ENCODE measurements at places on chromosomes 4 and X.
A peak's percentile ranks its signal among the peaks of the same experiment; 100 is the strongest.

GRCh38 chr4:99615170-99615820 lies 40.7 kb downstream of the MTTP start:
- peak; percentile 67 for DNase-seq

- peak; percentile 47 for DNase-seq
Measured at GRCh38 chr4:156838761-156839160, 132.8 kb downstream of the PDGFC start.

DNA sequence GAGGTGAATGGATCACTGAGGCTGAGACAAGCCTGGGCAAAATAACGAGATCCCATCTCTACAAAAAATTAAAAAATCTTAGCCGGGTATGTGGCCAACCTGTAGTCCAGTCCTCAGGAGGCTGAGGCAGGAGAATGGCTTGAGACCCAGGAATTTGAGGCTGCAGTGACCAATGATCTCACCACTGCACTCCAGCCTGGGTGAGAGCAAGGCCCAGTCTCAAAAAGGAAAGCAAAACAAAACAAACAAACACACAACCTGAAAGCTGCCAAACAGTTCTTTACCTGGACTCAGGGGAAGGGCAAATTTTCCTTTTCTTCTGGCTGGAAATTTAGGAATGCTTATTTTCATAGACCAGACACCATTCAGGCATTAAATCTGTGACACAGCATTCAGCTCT lies 163.1 kb upstream of the FAT1 start:
- no peak for DNase-seq

DNA sequence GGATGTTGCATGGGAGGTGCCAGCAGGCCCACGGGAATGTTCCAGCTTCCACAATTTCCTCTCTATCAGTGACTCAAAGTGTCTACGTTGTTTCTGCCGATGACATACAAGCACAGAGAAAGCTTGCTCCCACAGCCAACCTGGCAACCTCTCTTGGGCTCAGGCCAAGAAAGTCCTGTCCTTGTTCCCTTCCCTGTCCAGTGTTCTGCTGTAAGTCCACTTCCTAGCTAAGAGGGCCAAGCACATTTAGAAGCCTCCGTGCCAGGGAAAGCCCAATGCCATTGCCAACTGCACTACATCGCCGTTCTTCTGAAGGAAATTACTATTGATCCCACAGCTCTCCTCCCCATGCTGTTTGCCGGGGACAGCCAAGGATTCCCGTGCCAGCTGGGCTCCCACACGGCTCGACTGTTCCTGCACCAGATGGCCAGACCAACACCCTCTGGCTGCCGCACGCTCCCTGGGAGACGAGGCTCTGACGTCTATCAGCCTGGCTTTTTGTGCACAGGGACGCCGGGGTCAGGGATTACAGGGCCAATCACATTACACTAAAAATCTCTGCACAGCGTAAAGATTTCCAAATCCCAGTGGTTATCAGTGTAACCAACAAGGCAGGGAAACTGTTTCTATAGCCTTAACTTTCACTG lies 284.0 kb downstream of the BCOR start:
- DNase-seq: peak; percentile 97

DNA sequence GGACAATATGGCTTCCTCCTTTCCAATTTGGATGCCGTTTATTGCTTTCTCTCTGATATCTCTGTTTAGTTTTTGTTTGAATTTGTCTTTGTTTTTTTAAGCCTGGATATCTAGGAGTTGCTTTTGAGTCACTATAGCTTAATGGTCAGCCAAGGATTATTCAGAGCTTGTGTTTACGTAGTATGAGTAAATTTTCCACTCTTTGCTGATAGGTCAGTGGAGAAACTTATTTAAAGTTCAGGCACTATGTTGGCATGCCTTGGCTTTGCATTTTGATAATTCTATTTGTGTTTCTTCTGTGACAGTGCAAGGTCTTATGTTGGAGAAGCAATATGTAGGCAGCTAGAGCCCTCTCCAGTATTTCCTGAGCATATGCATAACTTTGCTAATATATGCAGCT lies 315.2 kb downstream of the GRID2 start:
- no peak for DNase-seq

DNA sequence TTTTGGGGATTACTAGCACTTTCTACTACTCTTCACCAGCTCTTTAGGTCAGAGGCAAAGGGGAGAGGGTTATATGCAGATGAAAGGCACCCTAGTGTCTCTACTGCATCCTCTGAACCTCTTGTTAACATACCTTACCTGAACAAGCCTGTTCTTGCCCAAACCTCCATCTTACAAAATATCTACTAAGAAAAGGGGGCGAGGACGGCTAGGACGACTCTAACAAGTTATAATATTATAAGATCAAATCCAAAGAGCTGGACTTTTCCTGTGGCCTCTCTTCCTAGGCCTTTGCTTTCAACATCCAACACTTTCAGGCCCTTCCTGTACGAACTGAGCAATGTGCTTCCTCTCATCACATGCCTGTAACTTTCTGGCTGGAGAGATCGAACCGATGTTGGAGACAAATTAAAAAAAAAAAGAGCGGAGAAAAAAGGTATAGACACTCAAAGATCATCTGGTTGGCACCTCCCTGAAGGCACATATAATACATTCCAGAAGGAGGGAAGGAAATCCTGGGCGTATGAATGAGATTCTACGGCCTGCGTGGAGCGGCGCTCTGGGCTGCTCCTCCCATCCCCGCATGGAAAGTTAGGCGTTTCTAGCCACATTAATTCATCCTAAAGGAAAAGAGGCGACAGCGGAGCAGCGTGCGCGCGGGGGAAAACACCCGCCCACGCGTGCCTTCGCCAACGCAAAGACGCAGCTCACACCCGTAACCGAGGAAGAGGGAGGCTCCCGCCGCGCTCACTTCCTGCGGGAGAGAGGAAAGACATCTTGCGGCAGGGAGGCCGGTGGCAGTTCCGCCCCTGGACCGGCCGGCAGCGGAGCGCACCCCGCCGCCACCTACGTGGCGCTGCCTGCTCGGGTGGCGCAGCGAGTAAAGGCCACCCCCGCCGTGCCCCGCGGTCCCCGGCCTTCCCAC lies 808 bp downstream of the PRDM5 start:
- peak; percentile 36 for DNase-seq

DNA sequence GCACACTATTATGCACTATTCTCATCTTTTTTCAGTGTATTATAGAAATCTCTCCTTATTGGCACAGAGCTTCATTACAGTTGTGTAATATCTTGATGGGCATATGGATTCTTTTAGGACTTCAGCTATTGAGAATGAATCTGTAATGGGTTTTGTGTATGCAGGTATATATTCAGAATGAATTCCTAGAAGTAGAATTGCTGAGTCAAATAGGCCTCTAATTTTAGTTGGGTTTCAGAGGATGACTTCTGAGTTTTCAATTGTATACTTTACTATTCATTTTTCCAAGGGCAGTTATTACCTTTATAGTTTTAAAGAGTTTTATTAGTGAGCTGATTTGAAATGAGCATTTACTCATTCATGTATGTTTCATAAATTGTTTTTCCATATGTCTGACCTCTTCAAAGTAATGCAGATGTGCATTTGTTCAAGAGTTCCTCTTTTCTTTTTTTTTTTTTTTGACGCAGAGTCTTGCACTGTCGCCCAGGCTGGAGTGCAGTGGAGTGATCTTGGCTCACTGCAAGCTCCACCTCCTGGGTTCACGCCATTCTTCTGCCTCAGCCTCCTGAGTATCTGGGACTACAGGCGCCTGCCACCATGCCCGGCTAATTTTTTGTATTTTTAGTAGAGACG lies 19.5 kb downstream of the CASP6 start:
- no peak for DNase-seq

- peak; percentile 30 for DNase-seq
Measured at GRCh38 chr4:42501624-42502401, 104.5 kb downstream of the SHISA3 start.

DNA sequence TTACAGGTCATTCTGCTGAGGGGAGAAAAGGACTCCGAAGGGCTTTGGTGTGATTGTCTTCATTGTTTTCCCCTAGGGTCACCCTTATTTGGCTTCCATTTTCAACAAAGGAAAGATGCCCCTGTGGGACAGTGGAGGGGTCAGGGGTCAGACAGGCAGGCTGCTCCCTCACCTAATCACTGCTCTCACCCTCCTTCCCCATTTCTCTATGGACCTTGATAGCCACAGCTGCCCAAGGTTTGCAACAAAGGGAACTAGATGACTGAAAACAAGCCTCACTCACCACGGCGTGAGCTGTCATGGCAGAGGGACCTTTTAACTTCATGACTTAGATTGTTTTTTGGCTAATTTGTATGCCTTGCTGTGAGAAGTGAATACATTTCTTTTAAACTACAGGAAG lies 40.7 kb downstream of the C4orf51 start:
- no peak for DNase-seq

GRCh38 chr4:140152013-140152703 lies 1.8 kb downstream of the MAML3 start:
- DNase-seq: peak; percentile 90

DNA sequence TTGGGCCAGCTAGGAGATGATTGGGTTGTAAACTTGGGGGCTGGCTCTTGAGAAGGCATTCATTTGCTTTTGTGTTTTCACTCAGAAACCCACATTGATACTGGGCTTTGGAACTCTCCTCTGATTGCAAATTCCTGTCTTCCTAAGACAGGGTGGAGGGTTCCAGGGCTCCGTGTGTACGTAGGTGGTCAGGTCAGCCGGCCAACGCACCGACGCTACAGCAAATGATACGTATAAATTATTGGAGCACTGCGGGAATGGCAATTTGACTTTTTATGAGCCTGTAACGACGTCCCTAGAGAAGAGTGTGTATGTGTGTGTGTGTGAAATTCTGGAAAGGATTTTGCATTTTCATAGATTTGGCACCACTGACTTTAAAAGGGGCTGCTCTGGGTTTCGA lies 236.9 kb downstream of the SHOX start:
- DNase-seq: no peak

- no peak for DNase-seq
Measured at GRCh38 chr4:771464-771863, 54.5 kb downstream of the CPLX1 start.

DNA sequence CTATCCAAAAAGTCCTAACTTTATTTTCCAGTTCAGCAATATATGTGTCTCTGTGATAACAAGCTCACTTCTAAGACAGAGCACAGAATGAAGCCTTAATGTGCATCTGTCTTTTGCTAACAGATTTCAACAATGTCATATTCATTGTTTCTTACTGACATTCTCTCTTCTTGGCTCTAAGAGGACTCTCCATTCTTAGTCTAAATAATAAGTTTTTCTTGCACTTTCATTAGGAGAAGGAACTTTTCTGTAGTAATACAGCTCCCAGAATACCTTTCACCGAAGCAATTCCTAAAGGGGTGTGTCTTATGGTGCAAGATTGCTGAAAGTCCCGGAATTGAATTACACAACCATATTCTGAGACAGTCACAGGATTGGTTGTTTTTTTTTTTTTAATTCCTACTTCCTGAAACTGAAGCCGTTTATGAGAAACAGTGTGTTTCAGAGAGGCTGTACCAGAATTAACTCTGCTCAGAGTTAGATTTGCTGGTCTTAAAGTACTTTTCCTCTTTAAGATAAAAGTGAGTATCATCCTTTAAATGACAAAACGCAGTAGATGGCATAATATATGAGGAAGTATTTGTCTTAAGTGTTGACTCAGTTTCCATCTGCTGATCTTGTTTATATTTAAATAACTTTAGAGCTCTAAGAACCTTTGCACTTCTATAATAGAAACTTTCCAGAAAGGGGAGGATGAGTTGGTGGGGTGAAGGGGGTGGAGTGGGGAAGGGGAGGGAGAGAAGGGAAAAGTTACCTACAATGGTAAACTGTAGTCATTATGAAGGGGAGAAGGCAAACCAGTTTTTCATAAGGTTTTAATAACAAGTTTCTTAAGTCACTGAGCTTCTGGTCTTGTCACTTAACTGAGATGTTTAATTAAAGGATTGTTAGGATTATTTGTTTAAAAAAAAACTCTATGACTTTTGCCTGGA lies at the start of gene ALPK1:
Gene ALPK1 (plus strand): TSS at position 421 of the 932 bp plus-strand sequence.
- no peak for DNase-seq

DNA sequence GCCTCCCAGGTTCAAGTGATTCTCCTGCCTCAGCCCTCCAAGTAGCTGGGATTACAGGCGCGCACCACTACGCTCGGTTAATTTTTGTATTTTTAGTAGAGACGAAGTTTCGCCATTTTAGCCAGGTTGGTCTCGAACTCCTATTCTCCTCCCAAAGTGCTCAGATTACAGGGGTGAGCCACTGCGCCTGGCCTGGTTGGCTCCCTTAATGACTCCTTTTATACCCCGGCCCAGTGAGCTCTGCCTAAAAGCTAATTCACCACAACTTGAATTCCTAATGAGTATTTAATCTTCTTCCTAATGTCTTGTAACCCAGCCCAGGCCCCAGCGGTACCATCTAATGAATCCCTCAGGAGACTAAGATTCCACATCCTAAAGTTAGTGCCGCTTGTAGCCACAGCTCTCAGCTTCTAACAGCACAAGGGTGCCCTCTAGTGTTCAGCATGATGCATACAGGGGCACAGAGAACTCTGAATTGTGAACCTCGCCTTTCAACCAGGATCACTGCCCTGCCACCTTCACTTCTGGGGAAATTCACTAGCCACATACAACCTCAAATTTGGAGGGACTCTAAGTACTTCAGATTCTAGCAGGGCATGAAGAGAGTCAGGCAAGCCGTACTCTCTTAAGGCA lies 89.5 kb downstream of the OR13H1 start:
- DNase-seq: peak; percentile 86

DNA sequence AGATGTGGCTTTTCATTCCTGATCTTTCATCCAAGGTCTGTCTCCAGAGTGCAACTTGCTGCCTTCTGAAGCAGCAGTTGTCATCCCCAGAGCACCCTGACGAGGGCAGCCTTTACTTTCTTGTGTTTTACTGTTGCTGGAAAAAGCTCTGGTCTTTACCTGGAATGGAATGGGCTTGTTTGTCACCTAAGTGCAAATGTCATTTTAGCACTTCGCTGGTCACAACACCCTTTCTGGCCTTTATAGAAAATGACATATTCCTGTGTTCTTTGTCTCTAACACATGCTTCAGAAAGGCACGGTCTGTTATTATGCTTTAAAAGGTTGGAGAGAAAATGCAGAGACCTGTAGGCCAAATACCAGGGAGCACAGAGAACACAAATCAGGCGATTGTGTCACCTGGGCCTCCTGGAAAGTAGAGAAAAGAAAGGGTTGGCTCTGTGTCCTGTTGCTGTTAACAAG lies 332.7 kb upstream of the IGFBP7 start:
- peak; percentile 73 for DNase-seq

GRCh38 chr4:147479376-147479775 lies 1.5 kb upstream of the EDNRA start:
- DNase-seq: no peak

- no peak for DNase-seq
Measured at GRCh38 chrX:46698691-46699090, 60.2 kb downstream of the SLC9A7 start.

DNA sequence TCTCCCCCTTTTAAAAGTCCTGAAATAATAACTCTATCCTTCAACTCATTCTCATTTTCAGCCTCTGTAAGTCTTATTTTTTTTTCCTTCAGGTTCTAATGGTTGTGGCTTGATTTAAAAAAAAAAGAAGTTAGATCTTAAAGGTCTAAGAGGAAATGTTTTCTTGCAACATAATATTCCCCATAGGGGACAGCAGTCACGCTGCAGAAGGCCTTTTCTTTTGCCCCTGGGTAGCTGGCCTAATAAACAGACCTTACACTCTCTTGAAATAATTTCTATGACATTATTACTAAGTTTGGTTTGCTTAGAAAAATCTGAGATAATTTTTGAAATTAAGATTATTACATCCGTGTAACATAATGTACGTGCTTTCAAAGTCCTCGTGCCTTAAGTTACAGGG lies 564.1 kb upstream of the SPANXN1 start:
- no peak for DNase-seq

All from NCI-H82 (cell line).